ENCODE measurements at places on chromosomes 3 and 15.

DNA sequence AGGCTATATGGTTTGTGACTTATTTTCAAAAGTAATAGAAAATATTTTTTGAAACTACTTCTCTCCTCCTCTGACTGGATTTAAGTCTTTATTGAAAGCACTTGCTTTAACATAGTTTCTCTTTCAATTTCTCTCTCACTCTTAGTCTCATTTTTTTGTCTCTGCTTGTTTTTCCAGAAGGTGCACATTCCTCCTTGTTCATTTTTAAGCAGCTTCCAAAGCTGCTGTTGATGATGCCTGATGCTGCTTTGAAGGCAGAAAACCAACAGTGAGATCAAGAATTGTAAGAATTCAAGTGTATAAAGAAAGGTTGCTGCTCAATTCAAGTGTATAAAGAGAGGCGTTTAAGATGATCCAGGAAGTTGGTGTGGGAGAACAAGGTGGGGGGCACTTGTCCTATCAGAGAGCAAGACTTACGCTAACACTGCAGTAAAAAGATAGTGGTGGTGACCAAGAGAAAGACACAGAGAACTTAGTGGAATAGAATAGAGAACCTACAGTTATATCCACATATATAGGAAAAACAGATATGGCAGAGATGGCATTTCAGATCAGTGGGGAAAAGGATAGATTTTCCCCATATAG lies 12.1 kb downstream of the NR2C2 start:
- DNase-seq, result no peak

DNA sequence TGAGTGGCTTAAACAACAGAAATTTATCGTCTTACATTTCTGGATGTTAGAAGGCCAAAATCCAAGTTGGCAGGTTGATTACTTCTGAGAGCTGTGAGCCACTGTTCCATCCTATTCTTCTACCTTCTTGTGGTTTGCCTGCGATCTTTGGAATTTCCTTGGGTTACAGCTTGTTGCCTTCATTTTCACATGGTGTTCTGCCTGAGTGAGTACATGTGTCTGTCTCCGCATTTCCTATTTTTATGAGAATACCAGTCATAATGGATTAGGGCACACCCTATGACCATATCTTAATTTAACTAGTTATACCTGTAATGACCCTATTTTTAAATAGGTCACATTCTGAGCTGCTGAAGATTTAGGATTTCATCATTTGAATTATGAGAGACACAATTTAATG lies 294.3 kb downstream of the CNTN4 start:
- no peak for DNase-seq

GRCh38 chr3:186308549-186308948 lies 53.5 kb downstream of the DGKG start:
- no peak for DNase-seq

GRCh38 chr15:65286069-65286703 lies 497 bp downstream of the PARP16 start:
- DNase-seq, result no peak

GRCh38 chr3:99487894-99488293 lies 150.5 kb upstream of the COL8A1 start:
- no peak for DNase-seq

DNA sequence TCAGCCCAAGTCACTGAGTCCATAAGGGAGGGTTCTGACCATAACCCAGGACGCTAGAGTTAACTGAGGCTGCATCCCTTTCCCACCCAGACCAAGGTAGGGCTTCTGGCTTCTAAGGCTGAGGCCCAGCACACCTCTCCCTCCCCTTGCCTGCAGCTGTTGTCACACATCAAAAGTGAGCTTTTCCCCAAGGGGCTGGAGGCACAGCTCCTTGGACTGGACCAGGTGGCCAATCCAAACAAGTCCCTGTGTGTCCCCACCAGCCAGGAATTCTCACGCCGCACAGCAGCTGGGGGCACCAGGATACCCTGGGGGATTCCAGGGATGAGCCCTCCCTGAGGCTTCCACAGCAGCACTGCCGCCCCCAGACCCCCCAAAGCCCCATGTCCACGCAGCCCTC lies 22.3 kb upstream of the ISLR2 start:
- no peak for DNase-seq

GRCh38 chr15:65916041-65916663 lies 46.9 kb downstream of the RAB11A start:
- no peak for DNase-seq

GRCh38 chr15:51589881-51590568 lies 32.5 kb downstream of the DMXL2 start:
- DNase-seq, result no peak

DNA sequence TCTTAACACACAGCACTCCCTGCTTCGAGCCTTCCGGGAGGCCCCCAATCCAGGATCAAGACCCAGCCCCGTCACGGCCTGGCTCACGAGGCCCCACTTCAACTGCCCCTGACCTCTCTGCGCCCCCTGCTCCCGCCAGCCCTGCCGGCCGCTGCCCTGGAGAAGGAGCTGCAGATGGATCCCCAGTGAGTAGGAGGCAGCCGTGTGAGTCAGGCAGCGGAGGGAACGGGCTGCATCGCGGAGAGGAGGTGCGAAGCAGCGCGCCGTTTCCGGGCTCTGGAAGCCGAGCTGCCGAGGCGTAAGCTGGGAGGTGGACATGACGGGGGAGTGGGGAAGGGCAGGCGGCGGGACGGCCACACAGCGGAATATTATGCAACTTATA lies 133.4 kb downstream of the TPRA1 start:
- DNase-seq, result no peak

DNA sequence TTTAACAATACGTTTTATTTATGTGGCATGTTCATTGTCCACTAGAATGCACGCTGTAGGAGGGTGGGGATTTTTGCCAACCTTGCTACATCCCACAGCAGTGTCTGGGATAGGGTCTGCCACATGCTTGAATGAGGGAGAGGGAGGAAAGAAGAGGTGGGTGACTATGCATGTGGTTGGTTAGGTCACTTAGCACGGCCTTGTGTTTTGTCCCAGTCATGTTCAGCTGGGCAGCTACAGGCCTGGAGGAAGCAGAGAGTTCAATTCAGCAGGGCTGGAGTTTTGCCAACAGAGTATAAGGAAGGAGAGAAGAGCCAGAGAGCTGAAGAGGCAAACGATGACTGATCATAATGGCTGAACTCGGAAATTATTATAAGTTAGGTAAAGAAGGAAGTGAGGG lies 268.4 kb upstream of the NSMCE3 start:
- no peak for DNase-seq

- no peak for DNase-seq
Measured at GRCh38 chr3:49530231-49530630, 24.0 kb upstream of the BSN start.

- DNase-seq, result no peak
Measured at GRCh38 chr15:92968926-92969651, 69.0 kb downstream of the CHD2 start.

- DNase-seq, result no peak
Measured at GRCh38 chr3:133949438-133949837, 53.8 kb upstream of the RAB6B start.

DNA sequence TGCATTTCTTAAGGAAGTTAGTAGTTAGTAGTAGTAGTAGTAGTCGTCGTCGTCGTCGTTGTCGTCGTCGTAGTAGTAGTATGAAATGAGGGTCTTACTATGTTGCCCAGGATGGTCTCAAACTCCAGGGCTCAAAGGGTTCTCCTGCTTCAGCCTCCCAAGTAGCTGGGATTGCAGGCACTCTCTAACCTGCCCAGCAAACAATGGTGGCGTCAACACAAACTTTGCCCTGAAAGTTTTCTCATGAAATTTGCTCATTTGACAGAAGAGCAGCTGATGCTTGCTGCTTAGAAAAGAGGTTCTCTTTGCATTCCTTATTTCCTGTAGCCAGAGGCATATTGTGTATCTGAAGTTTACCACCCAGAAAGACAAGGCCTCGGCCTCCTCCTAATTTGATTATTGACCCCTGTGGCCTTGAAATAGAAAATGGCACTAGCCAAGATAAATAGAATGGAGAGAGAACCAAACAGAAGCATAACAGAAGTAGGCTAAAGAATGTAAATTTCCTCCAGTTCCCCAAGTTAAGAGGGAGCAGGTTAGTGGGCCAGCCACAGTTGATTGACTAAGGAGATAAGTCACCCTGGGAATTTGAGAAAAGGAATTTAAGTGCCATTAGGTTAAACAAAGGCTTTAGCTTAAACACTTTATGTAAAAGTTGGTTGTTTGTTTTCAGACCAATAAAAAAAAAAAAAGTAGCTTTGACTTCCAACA lies 166.2 kb upstream of the ROBO2 start:
- DNase-seq, result no peak

GRCh38 chr15:62391641-62392262 lies 226.7 kb upstream of the C2CD4B start:
- no peak for DNase-seq

- no peak for DNase-seq
Measured at GRCh38 chr3:18079739-18080138, 337.3 kb upstream of the TBC1D5 start.

GRCh38 chr3:188721990-188722389 lies 449.8 kb upstream of the TPRG1 start:
- DNase-seq, result no peak

- DNase-seq, result no peak
Measured at GRCh38 chr15:100601163-100601562, 821 bp downstream of the LINS1 start.

GRCh38 chr3:63470745-63471144 lies 181.7 kb upstream of the SNTN start:
- DNase-seq, result no peak

GRCh38 chr15:76060118-76060989 lies 569 bp downstream of the TMEM266 start:
- no peak for DNase-seq

- DNase-seq, result no peak
Measured at GRCh38 chr15:59751552-59752413, 62.7 kb upstream of the BNIP2 start.

DNA sequence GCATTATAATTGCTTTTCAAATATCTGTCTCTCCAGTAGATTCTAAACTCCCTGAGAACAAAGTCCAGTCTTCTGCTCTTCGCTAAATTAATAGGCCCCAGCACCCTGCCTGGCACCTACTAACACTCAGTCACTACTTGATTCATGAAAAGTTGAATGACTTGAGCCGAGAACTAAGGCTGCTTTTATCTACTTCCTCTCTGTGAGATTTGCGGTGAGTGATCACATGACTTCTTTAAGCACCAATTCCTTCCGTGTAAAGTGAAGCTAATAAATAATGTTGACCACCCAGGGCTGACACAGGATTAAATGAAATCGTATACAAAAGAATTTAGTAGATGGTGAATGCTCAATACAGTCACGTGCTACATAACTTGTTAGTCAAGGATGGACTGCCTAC lies 44.6 kb upstream of the PGPEP1L start:
- no peak for DNase-seq

DNA sequence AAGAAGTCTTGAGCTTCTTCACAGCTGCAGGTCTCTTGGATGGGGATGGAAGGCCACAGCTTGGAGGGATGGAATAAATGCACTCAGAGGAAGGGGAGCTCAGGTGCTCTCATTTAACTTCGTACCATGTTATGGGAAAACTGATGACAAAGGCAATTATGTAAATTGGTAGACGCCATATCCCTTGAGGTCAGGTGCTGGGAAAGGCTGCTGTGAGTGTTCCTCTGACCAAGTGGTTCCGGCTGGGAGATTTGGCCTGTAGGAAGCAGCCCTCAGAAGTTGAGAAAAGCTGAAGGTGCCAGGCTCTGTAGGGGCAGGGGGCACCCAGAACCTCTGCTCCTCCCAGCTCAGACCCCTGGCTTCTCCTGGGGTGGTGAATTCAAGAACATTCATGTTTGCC lies 47.1 kb downstream of the FAH start:
- DNase-seq, result no peak

DNA sequence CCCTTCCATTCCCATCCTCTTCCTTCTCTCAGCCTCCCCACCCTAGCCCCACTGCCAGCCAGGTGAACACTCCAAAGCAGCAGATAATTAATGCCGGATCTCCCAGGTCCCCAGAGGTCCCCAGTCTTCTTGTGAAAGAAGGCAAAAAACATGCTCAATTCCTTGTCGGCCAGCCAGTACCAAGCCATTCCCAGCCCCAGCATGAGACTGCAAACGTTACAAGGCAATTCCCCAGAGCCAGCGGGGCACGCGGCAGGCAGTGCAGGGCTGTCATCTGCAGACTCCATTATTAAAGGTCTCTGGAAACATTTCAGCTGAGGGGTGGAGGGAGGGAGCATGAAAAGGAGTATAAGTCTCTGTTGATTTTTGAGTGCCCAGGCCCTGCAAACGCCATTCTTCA lies 117.8 kb downstream of the XXYLT1 start:
- DNase-seq, result no peak

DNA sequence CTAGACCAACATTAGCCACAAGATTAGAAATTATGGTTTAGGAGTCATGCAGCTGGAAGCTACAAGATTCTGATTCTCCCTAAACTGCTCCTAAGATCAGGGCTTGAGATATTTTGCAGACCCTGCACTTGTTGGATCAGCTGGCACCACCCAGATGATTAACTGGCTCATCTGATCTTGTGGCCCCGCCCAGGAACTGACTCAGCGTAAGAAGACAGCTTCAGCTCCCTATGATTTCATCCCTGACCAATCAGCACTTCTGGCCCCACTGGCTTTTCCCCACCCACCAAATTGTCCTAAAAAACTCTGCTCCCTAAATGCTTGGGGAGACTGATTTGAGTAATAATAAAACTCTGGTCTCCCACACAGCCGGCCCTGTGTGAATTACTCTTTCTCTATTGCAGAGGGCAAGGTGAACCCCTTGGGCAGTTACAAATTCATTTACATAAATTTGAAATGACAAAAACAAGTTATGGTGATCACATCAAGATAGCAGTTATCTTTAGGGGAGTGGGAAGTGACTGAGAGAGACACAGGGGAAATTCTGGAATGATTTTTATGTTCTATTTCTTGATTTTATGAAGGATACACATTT lies 76.5 kb downstream of the CD200R1L start:
- DNase-seq, result no peak

GRCh38 chr3:12437861-12438260 lies 46.4 kb upstream of the TSEN2 start:
- no peak for DNase-seq

DNA sequence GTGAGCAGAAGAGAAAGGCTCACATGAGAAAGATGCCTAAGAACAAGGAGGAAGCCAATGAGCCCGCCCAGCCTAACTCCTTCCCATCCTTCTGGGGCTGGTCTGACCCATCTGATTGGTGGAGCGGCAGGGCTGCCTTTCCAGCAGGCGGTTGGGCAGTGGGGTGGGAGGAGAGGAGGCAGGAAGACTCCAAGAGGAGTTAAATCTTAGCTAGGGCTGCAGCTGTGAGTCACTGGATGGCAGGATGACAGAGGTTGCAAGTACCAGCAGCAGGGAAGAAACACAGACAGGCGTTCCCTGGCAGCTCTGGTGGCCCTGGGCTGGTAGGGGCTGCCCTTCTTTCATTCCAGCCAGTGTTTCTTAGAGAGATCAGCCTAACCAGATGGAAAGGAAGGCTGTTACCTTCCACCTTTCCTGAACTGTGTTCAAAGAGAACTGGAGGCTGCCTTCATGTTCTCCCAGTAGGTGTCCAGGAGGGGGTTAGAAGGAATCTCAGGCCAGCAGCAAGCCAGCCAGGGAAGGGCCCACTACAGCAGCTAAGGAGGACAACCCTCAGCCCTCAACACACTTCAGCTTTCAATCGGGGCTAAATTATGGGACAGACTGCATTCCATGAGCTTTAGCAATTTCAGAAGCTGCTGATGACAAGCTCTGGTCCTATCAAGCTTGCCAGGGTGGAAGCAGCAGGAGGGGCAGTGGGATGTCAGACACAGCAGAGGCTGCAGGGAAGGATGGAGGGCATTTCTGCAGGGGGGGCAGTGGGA lies 50.3 kb downstream of the CHSY1 start:
- DNase-seq, result no peak

- no peak for DNase-seq
Measured at GRCh38 chr3:136694321-136694720, 57.9 kb downstream of the STAG1 start.
